ENCODE measurements at places on chromosomes 5 and 9.

GRCh38 chr5:96288166-96288844, 144.7 kb downstream of the PCSK1 start:
- no peak for DNase-seq

DNA sequence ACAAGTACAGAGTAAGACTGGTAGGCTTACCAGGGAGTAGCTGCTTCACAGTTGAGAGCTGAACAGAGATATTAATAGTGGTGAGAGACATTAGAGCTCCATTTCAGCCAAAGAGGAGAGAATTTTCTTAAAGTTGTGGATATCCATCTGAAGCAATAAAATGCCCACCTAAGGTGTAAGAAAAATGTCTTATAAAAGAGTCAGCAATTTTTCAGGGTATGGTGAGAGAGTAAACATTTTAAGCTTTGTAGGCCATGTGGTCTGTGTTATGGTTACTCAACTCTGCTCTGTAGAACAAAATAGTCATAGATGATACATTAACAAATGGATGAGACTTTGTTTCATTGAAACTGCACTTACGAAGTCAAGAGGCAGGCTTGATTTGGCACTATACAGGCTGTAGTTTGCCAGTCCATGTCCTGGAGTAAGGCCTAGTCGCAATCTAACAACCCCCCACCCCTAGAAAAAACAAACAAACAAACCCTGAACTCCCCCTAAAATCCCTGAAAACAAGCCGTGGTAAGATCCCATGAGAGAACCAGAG, 945.4 kb upstream of the SEMA6A start:
- no peak for DNase-seq

GRCh38 chr9:21030389-21031035, 928 bp downstream of the HACD4 start:
- no peak for DNase-seq

DNA sequence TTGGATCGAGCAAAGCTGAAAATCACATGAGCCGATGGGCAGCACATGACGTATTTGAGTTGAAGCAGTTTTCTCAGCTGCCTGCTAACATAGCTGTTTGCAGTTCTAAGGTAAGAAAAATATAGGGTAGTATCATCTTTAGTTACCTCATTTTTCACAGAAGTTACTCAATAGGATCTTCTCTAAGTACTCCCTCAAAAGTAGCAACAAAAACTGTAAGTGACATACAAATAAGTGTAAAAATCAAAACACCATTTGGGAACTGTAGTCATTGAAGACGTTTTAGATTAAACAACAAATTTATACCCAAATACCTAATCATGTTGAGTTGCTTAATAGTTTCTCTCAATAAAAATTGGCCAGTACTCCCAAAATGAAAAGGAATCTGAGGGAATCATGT, 102.6 kb downstream of the ERCC6L2 start:
- no peak for DNase-seq

DNA sequence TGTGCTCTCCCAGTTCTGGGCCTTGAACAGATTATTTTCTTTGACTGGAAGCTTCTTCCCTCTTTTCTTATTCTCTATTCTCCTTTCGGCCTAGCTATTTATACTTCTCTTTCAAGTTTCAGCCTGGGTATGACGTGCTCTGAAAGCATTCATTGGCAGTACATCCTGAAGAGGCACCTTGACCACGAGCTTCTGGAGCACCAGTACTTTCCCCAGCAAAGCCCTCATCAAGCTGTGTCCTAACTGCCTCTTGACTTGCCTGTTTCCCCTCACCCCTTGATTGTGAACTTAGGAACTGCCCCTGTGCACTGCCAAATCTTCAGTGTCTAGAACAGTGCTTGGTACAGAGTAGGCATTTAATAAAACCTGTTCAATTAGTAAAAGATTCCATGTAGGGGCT, 154.9 kb downstream of the KCTD16 start:
- DNase-seq = no peak

DNA sequence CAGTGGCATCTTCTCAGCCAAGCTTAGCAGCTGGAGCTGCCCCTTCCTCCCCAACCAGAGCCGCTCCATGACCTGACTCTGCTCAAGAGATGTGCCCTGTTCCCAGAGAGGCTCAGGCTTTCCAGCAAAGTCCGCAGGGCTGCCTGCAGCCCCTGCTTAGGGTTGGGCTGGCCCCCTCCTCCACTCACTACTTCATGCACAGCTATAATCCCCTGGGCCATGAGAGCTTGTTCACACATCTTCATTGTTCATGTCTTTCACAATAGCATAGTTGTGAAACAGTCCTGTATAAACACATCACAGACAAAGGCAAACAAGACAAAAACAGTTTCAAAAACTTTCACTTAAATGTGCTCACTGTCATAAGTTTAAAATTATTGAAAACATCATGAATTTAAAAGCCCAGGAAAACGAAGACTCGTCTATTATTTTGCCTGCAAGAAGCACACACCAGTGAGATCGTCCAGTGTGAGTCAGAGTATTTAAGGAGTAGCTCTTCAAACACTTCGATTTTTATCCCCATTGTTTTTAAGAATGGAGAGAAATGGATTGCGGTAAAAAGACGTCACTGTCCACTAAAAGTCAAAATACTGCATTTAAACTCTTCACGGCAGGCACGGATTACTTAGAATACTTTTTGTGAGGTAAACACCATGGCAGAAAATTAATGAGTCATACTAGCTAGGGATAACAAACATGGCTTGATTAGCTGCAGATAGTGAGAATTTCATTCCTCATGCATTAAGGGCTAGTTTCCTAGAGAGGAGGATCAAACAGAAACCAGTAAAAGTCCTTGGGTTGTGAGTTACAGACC, 40.7 kb upstream of the S1PR3 start:
- DNase-seq = no peak

DNA sequence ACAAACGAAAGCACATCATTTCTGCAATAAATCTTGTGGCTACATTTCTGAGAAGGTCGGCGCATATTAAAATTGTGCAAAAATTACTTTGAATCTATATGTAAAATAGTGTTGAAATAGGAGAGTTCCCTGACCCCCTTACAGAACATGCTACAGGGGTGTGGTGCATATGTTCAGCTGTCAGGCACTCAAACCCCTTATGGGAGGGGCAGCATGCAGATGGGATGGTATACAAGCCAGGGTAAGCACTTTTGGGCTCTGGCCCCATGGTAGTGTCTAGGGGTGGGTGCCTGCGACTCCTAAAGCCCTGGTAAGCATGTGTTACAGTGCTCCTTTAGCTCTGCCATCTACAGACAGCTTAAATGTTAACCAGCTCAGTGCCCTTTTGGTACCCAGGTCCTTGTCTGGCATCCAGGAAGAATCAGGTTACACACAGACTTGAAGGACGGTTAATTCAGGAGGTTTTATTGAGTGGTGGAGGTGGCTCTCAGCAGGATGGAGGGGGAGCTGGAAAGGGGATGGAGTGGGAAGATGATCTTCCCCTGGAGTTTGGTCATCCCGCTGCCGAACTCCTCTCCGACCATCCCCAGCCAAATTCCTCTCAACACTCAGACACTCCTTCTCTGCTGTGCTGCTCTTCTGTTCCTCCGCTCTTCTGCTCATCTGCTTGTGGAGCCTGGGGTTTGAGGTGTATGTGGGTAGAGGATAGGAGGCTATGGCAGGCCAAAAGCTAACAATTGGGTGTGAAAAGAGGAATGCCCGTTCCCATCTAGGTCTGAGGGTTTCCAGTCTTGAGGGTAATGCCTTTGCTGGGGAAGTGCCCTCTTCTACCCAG, 84.6 kb upstream of the RASEF start:
- no peak for DNase-seq

GRCh38 chr5:142842994-142843905, 73.1 kb downstream of the ARHGAP26 start:
- no peak for DNase-seq

- DNase-seq = peak; percentile 91
Observed at GRCh38 chr5:123209502-123210027, 120.5 kb downstream of the PRDM6 start.

DNA sequence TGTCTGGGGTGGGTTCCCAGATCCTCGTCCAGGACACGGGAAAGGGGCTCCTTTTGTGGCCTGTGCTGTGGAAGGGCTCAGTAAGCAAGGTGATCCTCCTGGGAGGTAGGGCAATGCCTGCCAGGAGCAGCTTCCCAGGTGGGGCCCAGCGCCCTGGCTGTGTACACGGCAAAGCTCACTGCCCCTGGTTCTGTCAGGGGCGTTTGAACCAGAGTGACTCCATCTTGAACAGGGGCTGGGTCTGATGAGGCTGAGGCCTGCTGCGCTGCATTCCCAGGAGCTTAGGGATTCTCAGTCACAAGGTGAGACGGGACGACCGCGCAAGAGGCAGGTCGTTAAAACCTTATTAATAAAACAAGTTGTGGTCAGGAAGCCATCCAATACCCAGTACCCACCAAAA, 19.9 kb upstream of the SLC12A7 start:
- no peak for DNase-seq

Measured in non-pigmented ciliary epithelial cell (primary cell).